Left renal pelvis (tissue), 4 donors: ENCODE measurements at places on chromosomes 3 and 15.

DNA sequence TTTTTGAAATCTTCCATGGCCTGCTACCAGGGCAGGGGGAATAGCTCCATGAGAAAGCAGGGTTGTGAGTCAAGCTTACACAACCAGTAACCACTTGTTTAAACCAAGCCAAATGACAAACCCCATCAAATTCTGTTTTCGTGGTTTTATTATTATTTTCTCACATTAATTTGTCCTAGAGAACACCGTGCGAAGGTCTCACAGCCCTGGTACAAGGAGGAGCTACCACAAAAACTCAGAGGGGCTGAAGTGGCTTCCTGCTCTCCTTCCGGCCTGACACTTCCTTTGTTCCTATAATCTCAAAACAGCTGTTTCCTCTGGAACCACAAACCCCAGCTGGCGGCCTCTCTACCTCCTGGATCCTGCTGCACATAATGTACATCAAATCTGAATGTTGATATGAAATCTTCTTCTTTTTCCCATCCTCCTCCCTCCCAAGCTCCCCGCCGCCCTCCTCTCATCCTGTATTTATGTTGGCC lies 375.9 kb downstream of the MCTP2 start:
- DNase-seq = no peak

DNA sequence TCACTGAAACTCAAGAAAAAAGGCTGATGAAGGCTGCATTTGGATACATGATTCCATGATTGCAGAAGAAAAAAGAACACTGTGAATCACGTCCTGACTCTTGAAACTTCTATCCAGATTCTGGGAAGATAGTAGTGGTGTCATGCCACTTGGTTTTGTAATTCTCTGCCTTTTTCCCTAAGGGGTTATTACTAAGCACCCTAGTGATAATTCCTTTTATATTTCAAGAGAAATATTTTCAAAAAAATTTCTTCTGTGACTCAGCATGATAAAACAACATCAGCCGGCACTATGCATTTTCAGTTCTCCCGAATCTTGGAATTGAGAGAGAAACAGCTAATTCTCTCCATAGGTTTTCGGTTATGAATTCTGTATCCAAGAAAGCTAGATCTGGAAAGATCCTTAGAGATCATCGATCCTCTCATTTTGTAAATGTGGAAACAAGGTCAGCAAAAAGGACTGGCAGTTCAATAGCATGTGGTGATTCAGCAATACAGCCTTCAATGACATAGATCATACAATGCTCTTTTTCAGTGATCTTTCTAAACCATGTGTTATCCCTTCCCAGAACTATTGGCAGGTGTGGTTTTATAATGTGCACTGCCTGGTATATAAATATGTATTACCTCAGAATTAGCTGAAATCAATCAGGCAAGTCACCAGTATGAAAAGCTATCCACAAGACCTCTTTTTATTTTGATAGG lies 42.6 kb upstream of the TP63 start:
- DNase-seq = no peak

DNA sequence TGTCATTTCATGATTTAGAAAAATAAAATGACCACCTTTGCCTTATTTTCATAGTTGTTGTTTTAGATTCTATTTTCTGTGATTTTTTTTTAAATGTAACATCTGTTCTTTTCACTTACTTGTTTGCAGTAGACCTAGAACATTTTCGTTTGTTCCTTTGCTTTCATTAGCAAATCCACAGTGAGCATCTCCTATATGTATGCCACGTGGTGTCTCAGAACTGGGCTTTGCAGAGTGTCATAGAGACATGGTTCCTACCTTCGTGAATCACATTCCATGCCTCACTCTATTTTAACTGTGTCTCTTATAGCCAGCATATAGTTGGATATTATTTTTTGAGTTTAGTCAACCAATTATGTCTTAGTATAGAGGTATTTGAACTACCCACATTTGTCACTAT lies 118.2 kb downstream of the KLF13 start:
- no peak for DNase-seq

DNA sequence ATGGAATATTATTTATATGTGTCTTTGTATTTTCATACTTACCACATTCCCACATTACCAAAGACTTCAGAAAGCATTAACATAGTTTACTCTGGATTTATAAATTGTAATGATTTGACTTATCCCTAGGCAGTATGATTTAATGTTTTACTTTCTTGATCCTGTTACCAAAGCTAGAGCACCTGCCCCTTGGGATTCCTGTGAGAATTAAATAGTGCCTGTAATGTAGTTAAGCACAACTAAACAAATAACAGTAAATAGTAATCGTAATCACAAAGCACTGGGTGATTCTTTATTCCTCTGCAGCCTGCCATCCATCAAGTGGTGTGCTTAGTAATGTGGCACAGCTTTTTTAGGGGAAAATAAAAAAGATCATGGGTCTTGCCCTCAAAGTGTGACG lies 39.1 kb downstream of the ATP2C1 start:
- DNase-seq = no peak

DNA sequence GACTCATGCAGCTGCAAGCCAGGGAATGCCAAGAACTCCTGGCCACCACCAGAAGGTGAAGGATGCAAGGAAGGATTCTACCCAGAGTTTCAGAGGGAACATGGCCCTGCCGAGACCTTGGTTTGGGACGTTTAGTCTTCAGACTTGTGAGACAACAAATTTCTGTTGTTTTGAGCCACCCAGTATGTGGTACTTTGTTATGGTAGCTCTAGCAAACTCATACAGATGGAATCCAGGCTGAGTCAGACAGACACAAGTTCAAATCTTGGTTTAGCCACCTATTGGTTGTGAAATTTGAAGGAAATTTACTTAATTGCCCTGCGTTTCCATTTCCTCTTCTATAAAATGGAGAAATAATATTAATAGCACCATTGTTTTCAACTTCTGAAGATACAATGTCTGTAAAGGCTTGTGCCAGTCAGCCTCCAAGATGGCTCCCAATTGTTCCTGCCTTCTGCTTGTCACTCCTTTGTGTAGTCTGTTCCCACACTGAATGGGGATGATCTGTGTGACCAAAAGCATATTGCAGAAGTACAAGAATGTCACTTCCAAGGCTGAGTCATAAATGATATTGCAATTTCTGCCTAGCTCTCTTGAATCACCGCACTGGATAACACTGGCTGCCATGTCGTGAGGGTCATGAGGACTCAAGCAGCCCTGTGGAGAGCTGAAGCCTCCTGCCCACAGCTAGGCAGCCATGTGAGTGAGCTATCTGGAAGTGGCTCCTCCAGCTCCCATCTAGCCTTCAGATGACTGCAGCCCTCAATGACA lies 223.5 kb upstream of the PROK2 start:
- no peak for DNase-seq

DNA sequence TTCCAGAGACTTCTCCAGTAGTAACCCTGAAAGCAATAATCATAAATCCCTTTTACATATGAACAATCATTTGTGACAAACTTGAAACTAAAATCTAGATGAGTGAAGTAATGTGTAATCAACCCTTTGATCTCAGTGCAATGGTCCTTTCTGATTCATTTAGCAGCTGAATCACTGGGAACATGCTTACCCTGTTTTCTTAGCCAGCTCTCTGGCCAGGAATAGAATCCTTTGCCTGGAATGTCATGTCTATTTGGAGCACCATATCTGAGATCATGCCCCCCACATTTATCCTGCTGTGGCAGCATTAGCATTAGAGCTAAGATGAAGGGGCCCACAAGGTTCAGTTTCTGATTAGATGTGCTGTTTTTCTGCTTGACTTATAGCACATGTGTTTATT lies 309.8 kb downstream of the OXSM start:
- no peak for DNase-seq

DNA sequence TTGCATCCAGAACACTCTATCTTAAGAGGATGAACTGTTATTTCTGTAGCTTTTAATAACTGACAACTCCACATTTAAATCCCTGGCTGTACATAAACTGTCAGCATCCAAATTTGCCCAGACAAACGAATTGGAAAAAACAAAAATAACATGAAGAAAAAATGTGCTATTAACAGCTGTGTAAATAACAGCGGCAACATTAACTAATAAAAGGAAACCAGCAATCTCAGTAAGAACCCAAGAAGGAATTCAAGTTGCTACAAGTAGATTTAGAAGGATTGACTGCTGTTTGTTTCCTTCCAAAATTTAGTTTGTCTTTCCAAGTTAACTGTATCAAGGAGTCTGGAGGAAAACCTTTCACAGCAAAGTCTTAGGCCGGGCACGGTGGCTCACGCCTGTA lies 550.6 kb upstream of the MDFIC2 start:
- DNase-seq = no peak

GRCh38 chr3:141212555-141212954 lies 19.1 kb upstream of the PXYLP1 start:
- DNase-seq = no peak

DNA sequence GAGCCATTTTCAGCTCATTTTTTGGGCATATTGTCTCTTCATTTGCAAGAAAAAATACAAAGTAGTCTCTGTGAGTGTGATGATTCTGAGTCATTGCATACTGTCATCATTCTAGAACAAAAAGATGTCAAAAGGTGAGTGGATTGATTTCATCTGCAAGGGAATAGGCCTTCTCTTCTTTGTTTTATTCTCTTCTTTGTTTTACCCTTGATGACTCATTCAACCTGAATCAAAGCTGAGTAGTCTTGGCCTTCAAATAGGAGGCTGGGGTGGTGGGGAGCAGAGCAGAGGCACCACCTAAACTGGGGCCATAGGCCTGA lies 25.4 kb downstream of the CYP19A1 start:
- DNase-seq = no peak

DNA sequence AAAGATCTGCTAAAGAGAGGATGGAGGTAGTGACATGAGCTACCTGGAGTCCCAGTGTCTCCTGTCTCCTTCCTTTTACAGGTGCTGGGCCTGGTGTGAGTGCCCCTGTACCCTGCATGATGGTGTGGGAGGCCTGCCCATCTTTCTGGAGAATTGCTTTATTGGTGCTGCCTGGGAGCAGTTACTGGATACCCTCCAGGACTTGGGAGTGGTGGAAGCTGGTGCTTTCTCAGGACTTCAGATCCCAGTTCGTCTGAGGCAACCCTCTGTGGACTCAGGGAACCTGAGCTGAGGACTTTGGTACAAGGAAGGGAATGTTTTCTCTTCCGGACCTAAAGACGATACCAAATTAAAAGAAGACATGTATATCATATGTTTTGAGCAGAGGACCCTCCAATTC lies 18.3 kb upstream of the NUDT16 start:
- no peak for DNase-seq
